ENCODE measurements at places on chromosomes 6 and 20.
A peak's percentile ranks its signal among the peaks of the same experiment; 100 is the strongest.

DNA sequence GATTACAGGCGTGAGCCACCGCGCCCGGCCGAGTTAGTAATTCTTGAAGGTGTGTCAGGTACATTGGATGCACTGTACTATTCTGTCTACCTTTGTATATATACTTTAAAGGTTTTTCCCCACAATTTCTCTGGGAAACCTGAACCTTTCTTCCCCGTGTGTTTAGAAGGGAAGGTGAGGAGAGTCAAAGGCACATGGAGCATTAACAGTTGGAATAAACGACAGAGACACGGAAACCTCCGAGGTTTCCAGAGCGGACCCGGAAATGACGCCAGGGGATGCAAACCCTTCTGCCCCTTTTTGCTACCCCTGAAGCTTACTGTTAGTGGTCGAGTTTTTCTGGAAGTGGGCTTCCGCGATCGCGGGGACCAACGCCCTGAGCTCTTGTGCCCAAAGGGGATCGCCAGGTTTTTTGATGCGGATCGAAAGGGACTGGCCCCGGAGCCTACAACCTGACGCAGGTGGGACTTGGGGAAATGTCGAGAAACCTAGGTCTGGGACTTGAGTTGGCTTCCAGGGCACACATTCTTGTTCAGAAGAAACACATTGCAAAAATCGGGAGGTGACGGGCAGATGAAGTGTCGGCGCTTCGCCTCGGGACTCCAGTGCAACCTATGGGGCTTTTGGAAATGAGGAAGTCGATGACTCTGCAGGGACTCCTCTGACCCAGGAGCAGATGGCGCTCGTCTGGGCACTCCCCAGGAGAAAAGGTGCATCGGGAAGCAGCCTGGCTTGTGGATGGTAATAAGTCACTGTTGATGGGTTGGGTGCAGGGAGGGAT, 218.2 kb downstream of the OR2B2 start:
- no peak for DNase-seq

- DNase-seq = no peak
Observed at GRCh38 chr6:162726947-162727321, 632 bp downstream of the PRKN start.

DNA sequence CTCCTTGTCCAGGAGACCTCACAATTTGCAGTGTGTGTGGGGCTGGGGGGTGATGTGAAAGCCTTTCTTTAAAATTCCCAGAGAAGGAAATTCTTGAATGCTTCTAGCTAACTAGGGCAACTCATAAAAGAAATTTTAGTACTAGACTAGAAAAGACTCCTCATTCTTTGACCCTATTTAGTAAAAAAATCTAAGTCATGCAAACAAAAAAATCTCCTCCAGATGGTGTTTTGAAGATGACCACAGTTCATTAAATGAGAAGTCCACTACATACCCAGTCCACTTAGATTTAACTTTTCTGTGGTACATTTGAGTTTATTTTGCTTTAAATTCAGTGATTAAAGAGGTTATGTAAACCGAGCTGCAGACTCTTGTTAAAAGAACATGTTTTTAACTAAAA, 67.5 kb downstream of the NDUFAF5 start:
- DNase-seq = no peak

GRCh38 chr20:38278131-38278530, 17.6 kb upstream of the KIAA1755 start:
- no peak for DNase-seq

- DNase-seq = no peak
Observed at GRCh38 chr6:52575502-52575892, 1.4 kb downstream of the TRAM2 start.

- no peak for DNase-seq
Observed at GRCh38 chr6:134870677-134871498, 79.0 kb downstream of the ALDH8A1 start.

- no peak for DNase-seq
Observed at GRCh38 chr20:35635652-35636051, 20.0 kb downstream of the SPAG4 start.

- no peak for DNase-seq
Observed at GRCh38 chr20:6533351-6533750, 234.1 kb upstream of the BMP2 start.

DNA sequence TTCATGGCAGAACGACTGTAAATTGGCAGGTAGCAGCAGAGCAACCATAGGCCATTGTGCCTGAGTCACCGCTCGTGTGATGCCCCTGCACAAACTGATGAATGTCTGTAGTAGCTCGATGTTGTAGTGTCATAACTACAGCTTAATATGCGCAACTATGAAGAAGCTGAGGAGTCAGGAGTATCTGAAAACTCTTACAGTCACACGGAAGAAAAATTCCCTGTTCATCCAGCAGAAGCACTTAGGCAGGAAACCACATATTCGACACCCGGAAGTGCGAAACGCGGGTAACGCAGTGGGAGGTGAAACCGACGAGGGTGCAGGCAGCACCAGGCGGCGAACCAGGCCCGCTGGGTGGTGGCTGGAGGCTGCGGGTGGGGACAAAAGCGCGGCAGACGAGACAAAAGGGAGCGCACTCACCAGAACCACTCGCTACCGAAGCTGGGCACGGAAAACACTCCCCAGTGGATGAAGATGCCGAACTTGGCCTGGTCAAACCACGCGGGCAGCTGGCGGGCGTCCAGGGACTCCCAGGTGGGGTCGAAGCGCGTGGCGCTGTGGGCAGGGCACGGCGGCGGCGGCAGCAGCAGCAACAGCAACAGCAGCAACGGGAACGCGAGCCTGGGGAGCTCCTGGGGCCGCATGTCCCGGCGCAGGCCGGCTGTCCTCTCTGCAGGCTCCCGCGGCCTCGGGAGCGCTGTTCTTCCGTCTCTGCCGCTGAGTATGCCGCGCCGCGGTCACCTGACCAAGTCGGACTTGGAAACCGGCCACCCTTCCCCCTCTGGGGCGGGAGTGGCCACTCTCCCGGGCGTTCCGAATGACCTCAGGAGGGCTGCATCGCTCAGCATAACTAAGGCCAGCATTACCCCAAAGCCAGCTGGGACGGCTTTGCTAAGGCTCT, at the start of gene FUCA2:
Gene FUCA2 (minus strand): TSS at position 730 of the 901 bp plus-strand sequence. CDS start 86 bp downstream, at position 644.
- no peak for DNase-seq

DNA sequence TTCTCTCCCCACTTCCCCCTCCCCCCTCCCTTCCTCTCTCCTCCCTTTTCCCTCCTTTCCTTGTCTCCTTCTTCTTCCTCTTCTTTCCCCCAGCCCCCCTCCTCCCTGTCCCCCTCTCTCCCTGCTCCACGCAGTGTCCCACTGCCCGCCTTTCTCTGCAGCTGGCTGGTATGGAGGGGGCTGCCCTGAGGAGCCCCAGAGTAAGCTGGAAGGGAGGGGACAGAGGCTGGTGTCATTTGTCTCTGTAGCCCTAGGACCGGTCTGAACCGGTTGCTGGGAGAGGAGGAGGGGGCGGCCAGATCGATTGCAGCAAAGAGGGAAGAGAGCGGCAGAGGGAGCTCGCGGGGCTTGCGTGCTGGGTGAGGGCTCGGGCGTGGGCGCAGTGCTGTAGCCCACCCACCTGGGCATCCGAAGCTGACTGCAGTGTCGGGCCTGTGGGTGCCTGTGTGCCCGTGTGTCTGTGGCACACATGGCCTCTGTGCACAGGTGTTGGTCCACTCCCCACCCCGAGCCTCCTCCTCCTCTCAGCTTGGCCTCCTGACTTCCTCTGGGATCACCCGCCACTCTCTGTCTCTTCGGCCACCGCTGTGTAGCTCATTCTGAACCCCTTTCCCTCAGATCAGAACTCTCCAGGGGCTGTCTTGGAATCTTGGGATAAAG, 50.6 kb downstream of the SRC start:
- DNase-seq = peak; percentile 99

DNA sequence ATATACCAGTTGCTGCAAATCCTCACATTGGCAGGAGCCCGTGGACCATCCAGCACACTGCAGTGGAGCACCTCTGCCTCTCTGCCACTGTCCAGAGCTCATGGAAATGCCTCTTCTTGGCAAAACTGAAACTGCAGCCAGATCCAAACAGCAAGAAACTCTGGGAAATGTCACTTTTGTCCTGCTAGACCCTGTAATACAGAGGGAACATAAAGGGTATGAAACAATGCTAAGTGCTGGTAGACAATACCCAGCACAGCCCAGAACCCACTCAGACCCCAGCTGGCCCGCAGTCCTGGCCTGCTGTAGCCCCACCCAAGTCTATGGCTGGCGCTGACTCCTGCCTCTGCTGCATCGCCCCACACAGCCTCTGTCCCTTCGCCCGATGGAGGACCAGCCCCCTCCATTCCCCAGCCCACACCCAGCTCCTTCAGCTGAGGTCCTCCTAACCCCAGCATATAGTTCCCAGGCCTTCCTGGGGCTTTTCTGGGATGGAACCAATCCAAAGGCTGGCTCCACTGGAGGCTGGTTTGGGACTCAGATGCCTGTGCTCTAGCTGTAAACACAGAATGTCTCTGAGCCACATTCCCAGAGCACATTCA, 242.5 kb downstream of the LRFN2 start:
- no peak for DNase-seq

Data from SK-N-DZ (cell line).